Activated T-helper 1 cell treated with anti-CD3 and anti-CD28 coated beads, Interleukin-12 subunit alpha, Interleukin-12 subunit beta, Interleukin-2, Interleukin-4 antibody, amounts not matched to agents 30 ng/mL and 10 ng/mL and 1 ng/mL, durations not matched to agents 14 hours and 24 hours and 36 hours (primary cell): ENCODE measurements at places on chromosomes 1 and 21.

DNA sequence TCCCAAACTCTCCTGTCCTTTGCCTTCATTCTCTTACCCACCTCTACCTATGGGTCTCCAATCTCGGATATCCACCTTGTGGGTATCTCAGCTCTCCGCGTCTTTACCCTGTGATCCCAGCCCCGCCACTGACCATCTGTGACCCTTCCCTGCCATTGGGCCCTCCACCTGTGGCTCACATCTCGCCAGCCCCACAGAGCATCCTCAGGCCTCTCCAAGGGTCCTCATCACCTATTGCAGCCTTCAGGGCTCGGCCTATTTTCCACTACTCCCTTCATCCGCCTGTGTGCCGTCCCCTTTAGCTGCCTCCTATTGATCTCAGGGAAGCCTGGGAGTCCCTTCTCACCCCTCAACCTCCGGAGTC is 11.1 kb downstream of the BCAN start:
- no peak for DNase-seq

DNA sequence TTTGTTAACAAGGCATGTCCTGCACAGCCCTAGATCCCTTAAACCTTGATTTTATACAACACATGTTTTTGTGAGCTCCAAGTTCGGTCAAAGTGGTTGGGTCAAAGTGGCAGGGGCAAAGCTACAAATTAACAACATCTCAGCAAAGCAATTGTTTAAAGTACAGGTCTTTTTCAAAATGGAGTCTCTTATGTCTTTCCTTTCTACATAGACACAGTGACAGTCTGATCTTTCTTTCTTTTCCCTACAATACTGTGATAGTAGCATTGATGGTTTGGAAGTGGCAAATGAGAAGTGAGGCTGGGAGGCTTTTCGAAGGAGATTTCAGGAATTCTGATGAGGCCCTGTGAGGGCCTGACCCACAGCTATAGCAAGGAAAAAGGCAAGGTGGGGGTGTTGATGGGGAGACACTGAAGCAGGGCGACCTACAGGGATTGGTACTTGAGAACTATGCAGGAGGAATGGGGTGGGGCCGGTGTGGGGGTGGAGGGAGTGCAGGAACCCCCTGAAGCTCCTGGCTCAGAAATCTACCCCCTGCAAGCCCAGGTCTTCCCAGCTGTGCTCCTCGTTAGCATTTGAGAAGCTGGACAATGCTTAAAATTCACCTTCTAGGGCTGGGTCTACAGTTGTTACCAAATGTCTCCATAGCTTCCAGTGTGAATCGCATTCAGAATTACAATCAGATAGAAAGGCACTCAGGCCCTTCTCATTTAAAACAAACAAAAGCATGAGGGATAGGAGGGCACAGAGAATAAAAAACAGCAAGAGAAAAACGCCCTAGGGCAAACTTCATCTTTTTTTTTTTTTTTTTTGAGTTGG is 102.6 kb upstream of the PPM1J start:
- DNase-seq, result no peak

DNA sequence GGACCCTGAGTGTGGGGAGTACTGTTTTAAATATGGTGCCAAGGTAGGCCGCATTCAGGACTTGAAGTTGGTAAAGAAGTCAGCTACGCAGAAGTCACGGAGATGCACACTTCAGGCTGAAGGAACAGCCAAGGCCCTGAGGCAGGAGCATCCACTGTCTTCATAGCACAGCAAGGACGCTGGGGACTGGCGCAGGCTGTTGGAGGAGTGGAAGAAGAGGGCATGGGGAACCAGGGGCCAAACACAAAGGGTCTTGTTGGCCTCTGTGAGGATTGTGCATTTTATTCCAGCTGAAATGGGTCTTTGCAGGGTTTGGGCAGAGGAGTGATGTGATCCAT is 16.6 kb downstream of the DNAJC16 start:
- no peak for DNase-seq

GRCh38 chr1:211613108-211613947 is 34.4 kb upstream of the SLC30A1 start:
- no peak for DNase-seq

DNA sequence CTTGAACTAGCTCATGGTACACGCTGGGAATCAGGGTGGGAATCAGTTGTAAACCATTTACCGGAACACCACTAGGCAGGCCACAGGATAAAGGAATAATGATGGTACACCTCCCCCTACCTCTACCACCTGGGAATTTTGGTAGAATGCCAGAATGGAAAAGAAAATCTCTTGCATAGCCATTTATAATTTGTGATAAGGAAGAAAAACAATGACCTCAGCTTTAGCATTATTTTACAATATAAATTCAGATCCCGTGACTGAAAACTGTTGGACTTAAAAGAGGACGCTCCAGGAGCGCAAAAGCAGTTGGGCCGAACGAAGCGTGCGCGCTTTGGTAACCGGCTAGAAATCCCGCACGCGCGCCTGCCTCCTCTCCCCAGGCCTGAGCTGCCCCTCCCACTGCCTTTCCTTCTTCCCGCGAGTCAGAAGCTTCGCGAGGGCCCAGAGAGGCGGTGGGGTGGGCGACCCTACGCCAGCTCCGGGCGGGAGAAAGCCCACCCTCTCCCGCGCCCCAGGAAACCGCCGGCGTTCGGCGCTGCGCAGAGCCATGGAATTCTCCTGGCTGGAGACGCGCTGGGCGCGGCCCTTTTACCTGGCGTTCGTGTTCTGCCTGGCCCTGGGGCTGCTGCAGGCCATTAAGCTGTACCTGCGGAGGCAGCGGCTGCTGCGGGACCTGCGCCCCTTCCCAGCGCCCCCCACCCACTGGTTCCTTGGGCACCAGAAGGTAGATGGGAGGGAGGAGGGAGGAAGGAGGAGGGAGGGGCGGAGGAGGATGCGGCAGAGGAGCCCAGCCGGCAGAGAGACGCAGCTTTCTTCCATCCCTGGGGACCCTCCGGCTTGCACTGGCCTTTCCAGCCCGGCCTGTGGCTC is at the start of gene CYP4X1:
Gene CYP4X1 (plus strand): TSS at position 402 of the 873 bp plus-strand sequence. CDS start 149 bp downstream, at position 551.
- no peak for DNase-seq

GRCh38 chr1:152044386-152044785 is 7.6 kb upstream of the S100A11 start:
- DNase-seq, result no peak

DNA sequence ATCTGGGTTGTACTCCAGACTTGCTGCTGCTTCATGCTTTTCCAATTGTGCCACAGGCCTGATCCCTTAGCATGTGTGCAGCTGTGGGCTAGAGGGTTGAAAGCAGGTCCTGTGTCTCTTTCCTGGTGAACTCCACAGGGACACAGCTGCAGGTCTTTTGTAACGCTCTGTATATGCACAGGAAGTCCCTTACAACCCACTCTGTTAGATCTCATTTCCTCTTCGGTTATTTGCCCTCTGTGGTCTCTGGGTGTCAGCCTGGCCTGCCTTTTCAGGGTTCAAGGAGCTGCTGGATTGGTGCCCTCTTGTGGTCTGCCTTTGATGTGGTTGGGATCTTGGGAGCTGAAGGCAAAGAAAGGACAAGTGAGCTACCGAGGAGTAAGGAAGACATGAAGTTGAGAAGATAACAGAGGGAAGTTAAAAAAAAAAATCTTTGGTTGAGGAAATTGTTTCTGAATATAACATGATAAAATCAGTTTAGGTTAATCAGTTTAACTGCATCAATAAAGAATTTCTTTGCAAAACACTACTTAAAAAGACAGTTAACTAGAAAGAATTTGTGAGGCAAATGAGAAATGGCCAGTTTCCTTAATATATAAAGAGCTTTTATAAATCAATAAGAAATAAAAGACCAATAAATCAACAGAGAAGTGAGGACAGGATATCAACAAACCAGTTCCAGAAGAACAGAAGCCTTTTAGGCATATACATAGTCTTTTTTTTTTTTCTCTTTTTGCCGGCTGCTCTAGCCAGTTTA is 44.1 kb downstream of the UCK2 start:
- peak; percentile 49 for DNase-seq

GRCh38 chr1:220371324-220371723 is 99.1 kb upstream of the RAB3GAP2 start:
- DNase-seq, result no peak

- DNase-seq, result no peak
Measured at GRCh38 chr1:234528074-234528865, 49.3 kb upstream of the TARBP1 start.

GRCh38 chr1:228393268-228393701 is 13.3 kb downstream of the TRIM11 start:
- no peak for DNase-seq
